ENCODE measurements at places on chromosomes 3 and 15.

- no peaks in the 10 kb centered on the region for H3K4me1 ChIP-seq
- no peak overlapping the region for H3K4me3 ChIP-seq
- no peak overlapping the region for H3K27ac ChIP-seq
- DNase-seq: no peak
- peaks cover 13% of the 10 kb centered on the region for H3K27me3 ChIP-seq
- no peaks in the 10 kb centered on the region for H3K36me3 ChIP-seq
These were observed 1.9 kb upstream of the TMEM158 start for GRCh38 chr3:45227946-45228345.

DNA sequence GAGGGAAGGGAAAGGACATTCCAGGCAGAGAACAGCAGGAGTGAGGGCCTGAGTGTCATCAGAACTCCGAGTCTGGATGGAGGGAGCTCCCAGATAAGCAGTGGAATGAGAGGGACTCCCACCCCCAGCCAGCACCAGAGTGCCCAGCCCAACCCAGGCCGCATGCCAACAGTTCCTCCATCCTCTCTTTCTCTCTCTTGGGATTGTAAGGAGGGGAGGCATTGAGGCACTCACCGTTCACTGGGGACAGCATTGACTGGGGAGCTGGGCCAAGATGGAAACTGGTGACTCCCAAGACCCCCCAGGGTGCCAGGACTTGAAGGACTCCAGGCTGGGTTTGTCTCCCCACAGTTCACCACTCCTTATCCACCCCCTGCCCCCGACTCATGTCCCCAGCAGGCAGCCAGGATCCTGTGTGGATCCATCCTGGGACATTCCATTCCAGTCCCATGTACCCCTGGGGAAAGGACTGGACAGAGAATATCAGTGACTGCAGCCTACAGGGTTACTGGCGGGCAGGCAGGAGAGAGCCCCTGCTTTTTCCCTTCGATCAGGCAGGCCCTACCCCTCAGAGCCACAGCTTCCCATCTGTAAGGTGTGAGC, 15.7 kb downstream of the PTH1R start:
- no peak overlapping the region for H3K4me3 ChIP-seq
- H3K27ac ChIP-seq: no peak overlapping the region
- no peaks in the 10 kb centered on the region for H3K27me3 ChIP-seq
- H3K4me1 ChIP-seq: no peaks in the 10 kb centered on the region

DNA sequence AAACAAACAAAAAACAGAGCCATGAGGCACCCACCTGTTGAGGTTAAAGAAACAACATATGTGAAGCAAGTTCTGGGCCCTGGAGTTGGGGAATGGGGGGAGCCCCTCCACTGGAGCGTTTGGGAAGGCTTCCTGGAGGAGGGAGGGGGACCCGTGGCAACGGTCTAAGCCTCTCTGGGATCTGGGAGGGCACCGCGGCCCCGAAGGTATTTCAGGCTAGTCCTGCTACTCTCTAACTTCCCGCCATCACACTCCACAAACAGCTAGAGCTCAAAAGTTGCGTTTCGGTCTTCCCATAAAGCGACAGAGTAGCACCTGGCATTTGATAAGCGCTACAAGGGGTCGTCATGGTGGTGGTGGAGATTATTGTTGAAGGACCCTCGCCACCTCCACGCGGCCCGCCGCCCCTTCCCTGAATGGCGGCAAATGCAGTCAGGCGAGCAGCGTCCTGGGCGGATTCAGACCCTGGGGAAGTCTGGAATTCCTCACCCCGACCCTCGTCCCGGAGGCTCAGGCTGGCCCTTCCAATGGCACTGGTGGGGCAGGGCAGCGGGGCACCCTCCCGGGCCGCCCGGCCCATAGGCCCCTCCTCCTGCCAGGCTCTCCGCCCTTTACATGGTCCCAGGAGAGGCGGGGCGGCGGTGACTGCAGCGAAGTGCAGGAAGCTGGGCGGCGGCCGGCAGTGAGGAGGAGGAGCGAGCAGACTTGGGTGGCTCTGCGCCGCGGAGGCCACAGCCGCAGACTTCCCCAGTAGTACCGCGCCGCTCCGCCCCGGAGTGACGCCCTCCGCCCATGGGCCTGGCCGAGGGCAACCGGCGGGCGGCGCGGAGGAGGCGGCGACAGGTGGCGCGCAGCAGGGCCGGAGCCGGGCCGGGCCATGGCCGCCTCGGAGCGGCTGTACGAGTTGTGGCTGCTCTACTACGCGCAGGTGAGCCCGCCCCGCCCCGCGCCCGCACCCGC, at the start of gene NBEAL2:
TSS of gene NBEAL2 (plus strand) at position 682 of the 960 bp plus-strand sequence. CDS start at position 878, 196 bp downstream.
- H3K27me3 ChIP-seq: no peaks in the 10 kb centered on the region
- DNase-seq: peak; percentile 99
- H3K4me1 ChIP-seq: no peaks in the 10 kb centered on the region

DNA sequence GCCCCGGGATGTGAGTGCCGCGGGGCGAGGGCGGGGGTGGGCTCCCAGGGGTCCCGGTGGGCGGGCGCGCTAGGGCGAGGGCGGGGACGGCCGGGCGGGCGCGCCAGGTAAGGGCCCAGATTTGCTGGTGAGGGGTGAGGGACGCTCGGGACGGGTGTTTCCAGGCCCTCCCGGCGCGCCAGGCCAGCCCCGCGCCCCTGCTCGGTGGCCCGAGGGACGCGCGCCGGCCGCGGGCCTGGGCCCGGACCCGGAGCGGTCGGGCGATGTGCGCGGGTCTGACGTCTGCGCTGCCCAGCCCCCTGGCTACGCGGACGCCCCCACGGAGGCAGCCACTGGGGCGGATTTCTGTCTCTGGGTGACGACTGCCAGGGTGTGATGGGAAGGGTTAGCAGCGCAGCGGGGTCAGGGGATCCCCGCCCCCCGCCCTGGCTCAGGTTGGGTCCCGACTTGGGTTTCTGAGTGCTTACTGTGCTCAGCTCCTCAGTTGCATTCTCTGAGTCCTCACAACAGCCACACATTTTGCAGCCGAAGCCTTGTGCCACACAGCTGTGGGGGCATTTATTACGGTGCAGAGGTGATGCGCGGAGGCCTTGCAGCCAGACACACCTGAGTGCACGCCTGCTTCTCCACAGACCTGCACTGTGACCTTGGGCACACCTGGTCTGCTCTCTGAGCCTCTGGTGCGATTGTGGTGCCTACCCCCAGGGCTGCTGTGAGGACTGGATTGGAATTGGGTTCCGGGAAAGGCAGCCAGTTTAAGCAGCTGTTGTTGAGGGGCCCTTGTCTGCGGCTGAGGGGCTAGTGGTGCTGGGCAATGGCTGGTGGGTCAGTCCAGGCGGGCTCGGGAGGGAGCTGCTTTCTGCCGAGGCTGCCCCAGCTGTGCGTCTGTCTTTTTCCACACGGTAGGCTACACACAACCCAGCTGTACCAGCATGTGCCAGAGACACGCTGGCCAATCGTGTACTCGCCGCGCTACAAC, 523 bp downstream of the HDAC11 start:
- peak overlapping the region; percentile 78 for H3K4me3 ChIP-seq
- peaks cover 48% of the 10 kb centered on the region for H3K4me1 ChIP-seq
- no peaks in the 10 kb centered on the region for H3K27me3 ChIP-seq
- peak; percentile 68 for DNase-seq

DNA sequence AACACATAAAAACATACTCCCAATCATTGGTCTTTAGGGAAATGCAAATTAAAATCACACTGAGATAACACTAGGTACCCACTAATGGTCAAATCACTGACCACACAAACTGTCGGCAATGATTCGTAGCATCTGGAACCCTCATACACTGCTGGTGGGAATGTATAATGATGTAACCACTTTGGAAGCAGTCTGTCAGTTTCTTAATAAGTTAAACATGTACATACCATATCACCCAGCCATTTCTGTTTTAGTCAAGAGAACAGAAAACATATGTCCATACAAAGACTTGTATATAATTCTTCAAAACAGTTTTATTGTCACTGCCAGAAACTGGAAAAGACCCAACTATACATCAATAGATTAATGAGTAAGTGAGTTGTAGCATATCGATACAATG, 63.3 kb upstream of the LRRC3B start:
- DNase-seq: no peak
- no peak overlapping the region for H3K27ac ChIP-seq
- H3K36me3 ChIP-seq: no peaks in the 10 kb centered on the region
- no peaks in the 10 kb centered on the region for H3K27me3 ChIP-seq
- no peaks in the 10 kb centered on the region for H3K4me1 ChIP-seq
- no peak overlapping the region for H3K4me3 ChIP-seq

DNA sequence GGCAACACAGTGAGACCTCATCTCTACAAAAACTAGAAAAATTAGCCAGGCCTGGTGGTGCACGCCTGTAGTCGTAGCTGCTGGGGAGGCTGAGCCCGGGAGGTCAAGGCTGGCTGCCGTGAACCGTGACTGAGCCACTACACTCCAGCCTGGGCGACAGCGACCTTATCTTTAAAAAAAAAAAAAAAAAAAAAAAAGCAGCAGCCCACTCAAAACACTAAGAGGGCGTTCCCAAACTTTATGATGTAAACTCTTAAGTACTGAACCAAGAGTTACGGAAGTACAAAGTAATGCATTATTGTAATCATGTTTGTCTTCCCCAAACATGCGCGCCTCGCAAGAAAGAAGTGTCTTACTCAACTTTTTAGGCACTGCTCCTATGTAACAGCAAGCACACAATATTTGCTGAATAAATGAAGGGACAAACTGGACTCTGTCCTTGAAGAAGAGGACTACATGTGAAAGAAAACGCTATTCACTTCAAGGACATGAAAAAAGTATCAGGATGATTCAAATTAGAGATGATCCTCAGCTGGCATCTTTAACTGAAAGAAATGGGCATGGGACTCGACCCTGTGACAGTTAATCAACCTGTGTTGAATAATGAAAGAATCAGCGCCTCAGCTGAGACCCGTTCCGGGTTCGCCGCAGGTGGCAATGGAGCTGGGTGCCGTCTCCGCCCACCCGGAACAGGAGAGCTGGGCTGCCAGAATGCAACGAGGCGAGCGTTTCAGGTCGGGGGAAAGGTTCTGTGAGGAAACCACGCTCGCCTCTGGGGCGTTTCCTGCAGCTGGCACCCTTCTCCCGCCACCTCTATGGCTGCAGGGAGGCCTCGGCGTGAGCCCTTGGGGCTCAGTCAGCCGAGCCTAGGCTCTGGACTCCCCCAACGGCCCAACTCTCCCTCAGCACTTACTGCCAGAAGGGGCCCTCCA, 718 bp downstream of the SPG11 start:
- peak; percentile 93 for DNase-seq
- no peaks in the 10 kb centered on the region for H3K4me1 ChIP-seq
- H3K36me3 ChIP-seq: peaks cover 23% of the 10 kb centered on the region
- peak overlapping the region; percentile 84 for H3K4me3 ChIP-seq
- peak overlapping the region; percentile 100 for H3K27ac ChIP-seq

DNA sequence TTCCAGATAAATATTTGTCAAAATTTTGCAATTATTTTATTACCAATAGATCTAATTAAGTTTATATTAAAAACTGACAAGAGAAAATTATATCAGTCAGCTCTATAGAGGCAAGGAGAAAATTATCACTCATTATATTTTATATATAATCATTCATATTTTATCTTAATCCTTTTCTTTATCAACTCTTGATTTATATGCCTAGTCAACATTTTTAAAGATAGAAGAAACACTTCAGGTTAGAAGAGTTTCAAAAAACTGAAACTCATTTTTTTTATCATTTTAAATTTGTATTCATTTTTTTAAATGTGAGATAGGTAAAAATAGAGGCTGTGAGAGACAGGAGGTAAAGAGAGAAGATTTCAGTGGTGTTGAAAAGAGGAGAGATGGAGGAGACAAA, 217.3 kb upstream of the P2RY1 start:
- H3K36me3 ChIP-seq: no peaks in the 10 kb centered on the region
- no peak overlapping the region for H3K27ac ChIP-seq

DNA sequence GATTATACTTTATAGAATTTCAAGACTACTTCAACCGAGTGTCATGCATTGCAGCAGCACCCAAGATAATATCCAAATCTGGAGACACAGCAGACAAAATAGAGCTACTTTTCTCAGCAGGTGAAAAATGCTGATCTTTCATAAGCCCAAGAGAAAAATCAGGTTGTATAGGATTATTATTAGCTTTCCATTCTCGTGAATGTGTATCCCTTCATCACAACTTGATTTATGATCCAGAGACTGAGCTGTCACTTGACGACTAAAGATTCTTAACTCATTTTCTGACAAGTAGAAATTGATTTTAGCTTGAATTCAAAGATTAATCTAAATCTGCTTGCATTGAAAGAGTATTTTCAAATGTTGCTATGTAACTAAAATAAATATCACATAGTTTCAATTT, 32.4 kb downstream of the EPHA3 start:
- no peaks in the 10 kb centered on the region for H3K36me3 ChIP-seq
- DNase-seq: no peak
- no peaks in the 10 kb centered on the region for H3K27me3 ChIP-seq
- no peak overlapping the region for H3K27ac ChIP-seq
- H3K4me1 ChIP-seq: no peaks in the 10 kb centered on the region
- H3K4me3 ChIP-seq: no peak overlapping the region

DNA sequence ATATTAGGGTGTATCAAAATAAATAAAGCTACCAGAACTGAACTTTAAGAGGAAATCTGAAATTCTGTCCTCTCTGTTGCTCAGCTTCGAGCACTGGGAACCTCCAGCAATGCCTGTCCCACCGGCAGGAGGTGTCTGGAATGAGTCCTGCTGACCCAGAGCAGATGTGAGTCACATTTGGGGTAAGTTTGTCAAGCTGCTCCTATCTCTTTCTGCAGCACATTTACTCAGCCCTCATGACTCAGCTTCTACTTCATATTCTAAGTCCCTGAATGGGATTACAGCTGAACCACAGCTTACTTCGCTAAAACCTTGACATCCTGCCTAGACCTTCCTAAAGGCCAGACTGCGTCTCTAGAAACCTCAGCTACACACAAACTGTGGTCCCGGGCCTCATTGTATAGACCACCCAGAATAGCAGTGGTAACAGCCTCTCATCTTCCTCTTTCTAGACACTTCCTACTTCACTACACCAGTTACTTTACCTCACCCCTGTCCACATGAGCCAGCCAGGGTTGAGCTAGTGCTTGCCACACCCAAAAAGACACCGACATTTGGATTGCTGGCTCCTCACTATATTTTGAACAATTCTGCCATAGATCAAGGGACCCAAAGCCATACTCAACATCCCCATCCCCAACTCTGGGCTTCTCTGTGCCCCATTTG, 109.6 kb upstream of the TMCO5A start:
- no peak overlapping the region for H3K4me3 ChIP-seq
- no peaks in the 10 kb centered on the region for H3K4me1 ChIP-seq
- H3K36me3 ChIP-seq: no peaks in the 10 kb centered on the region
- no peak for DNase-seq
- H3K27ac ChIP-seq: no peak overlapping the region

GRCh38 chr15:80434926-80435720, 30.9 kb downstream of the ARNT2 start:
- H3K4me1 ChIP-seq: no peaks in the 10 kb centered on the region
- H3K36me3 ChIP-seq: no peaks in the 10 kb centered on the region
- DNase-seq: no peak
- no peaks in the 10 kb centered on the region for H3K27me3 ChIP-seq
- no peak overlapping the region for H3K27ac ChIP-seq
- no peak overlapping the region for H3K4me3 ChIP-seq

DNA sequence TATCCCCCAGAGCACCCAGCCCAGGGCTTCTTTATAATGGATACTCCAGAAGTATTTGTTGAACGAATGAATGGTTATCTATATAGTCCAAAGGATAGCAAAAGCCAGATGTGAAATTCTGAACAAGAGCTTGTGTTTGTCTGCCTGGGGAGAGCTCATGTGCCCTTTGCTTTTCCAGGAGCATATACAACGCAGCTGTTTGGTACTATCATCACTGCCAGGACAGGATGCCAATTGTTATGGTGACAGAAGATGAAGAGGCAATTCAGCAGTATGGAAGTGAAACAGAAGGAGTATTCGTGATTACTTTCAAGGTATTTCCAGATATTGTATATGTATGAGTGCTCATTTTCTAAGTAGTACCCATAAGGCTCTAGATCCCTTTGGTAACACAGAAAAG, 15.2 kb downstream of the DIS3L start:
- no peaks in the 10 kb centered on the region for H3K27me3 ChIP-seq
- H3K36me3 ChIP-seq: no peaks in the 10 kb centered on the region
- H3K4me3 ChIP-seq: no peak overlapping the region
- no peaks in the 10 kb centered on the region for H3K4me1 ChIP-seq
- no peak overlapping the region for H3K27ac ChIP-seq
- DNase-seq: no peak

Data from Peyer's patch (tissue), 4 donors.